ENCODE measurements at places on chromosomes 16 and 17.

GRCh38 chr17:2354311-2354710, 17.0 kb downstream of the SGSM2 start:
- DNase-seq = no peak

GRCh38 chr17:75820094-75821080, 23.8 kb downstream of the UNC13D start:
- no peak for DNase-seq

GRCh38 chr16:14456793-14457481, 173.1 kb downstream of the PARN start:
- DNase-seq = no peak

- no peak for DNase-seq
These were observed 7.4 kb downstream of the ZNF629 start for GRCh38 chr16:30779596-30779995.

DNA sequence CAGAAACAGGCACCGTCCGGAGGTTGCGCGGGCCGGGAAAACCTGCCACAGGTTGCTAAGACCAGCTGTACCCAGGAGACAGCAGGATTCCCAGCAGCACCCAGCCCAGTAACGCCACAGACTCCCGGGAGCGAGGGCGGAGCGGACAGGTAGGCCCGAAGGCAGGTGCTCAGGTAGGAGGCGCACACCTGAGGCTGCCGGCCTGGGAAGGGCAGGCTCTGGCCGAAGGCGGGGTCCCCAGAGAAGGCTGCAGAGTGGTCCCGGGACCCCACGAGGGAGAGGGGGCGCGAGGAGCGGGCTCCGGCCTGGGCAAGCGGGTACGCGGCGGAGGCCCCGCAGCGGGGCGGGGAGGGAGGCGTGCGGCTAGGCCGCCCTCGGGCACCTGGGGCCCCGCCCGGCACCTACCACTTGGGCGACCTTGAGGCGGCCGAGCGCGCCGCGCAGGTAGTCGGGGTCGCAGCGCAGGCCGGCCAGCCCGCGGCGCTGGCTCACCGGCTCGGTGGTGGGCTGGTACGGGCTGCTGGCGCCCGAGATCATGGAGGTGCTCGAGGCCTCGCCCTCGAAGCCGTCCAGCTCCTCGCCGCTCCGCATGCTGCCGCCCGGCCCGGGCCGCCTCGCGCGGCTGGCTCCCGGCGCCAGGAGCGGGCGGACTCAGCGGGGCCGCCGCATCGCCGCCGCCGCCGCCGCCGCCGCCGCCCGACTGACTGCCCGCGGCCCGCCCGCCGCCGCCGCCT, 441 bp downstream of the CMTM4 start:
- peak; percentile 11 for DNase-seq
